ENCODE measurements at places on chromosomes 6 and 20.
A peak's percentile ranks its signal among the peaks of the same experiment; 100 is the strongest.

DNA sequence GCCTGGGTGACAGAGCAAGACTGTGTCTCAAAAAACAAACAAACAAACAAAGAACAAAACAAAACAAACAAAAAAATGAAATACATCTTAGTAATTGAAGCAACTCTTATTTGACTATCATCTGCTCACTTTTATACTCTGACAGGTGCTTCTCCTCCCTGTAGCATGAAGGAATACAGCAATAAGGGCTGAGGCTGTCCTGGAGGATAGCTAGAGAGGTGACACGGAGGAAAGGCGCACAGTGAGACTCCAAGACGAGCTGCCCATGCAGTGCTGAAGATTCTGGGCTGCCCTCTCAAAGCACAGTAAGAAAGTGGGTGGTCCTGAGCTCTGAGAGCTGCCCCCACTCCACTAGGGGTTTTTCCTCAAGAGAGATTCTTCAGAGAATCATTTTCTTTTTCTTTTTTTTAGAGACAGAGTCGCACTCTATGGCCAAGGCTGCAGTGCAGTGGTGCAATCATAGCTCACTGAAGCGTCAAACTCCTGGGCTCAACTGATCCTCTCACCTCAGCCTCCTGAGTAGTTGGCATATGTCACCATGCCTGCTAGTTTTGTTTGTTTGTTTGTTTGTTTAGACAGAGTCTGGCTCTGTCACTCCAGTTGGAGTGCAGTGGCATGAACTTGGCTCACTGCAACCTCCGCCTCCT lies 50.0 kb downstream of the OSTM1 start:
- DNase-seq: no peak

DNA sequence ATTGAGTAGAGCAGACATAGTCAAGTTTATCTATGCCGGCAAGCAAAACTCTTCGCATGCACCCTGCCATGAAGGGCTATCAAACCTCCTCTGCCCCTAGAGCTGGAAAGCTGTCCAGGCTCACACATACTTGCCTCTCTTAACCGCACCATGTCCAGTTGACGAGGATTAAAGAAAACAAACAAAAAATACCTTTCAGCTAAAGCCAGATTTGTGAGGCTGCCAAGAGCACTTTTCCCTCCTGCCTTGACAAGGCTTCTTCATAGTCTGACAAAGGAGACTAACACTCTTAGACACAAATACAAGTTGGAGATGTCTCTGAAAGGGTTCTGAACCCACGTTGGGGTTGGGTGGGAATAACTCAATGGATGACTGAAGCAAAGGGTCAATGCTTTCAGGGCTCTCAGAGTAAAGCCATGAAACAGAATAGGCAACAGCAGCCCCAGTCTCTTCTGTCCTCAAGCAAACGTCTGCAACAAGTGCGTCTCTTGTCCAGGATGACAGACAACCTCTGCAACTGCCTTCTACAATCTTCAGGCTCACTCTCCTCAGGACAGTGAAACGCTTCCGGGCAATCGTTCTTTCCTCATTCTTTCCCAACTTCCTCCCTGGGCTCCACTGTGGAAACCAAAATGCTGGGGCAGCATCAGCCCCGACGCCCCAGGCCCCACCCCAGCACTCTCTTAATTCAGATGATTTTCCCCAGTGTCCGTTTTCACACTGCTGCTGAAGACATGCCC lies 57.8 kb downstream of the AGPAT4 start:
- no peak for DNase-seq

- no peak for DNase-seq
These were observed 56.1 kb upstream of the HFE start for GRCh38 chr6:26031151-26031594.

GRCh38 chr6:5619249-5619648 lies 357.9 kb downstream of the FARS2 start:
- peak; percentile 8 for DNase-seq

- DNase-seq: no peak
These were observed 280.5 kb downstream of the SYNE1 start for GRCh38 chr6:152356662-152357061.

DNA sequence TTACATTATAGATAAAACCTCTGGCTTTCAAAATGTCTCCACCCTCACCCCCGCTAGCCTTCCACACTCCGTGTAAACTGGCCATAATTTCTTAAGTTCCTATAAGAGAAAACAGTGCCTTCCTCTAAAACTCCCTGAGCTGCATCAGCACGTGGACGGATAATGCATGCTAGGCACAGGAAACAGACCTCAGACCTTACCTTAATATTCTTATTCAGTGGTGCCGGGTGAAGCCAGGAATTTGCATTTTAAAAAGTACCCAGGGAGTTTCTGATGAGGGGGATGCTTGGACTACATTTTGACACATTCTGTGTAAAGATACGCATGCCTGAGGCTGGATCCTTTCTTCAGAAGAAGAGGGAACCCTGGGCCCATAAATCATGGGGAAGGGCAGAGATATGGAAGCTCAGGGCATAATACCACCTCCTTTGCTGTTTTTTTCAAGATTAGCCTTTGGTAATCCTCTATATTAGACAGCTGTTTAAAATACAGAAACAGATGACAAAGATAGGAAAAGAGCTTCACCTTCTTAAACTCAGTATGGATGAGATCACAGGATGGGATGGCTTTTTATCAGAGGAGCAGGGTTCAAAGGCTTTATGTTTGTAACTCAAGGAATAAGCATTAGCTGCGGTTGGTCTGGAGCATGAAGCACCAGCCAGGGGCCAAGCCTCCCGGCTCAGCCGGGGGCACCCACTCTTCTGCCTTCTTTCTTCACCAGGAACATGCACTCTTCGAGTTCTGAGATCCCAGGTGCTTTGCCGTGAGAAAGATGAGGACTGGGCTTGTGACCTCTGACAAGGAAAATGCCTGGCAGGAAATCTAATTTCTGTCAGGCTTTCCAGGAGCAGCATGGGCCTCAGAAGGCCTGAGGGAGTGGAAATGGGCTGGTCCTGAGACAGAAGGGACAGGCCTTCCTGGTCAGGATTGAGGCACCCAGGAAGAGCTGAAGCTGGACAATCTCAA lies 218.1 kb upstream of the SOX4 start:
- DNase-seq: no peak

GRCh38 chr6:151317103-151317994 lies 74.0 kb downstream of the ZBTB2 start:
- DNase-seq: no peak

DNA sequence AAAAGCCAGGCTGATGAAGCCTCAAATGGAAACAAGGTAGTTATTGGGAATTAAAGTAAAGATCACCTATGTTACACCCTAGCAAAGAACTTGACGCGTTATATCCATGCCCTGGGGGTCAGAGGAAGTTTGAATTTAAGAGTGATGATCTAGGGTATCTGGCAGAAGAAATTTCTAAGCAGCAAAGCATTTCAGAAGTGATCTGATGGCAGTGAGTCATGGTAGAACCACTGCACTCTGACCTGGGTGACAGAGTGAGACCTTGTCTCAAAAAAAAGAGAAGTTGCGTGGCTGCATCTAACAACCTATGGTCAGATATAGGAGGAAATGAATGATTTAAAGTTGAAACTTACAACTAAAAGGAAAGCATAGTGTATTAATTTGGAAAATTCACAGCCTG lies 45.2 kb downstream of the SCP2D1 start:
- DNase-seq: no peak

DNA sequence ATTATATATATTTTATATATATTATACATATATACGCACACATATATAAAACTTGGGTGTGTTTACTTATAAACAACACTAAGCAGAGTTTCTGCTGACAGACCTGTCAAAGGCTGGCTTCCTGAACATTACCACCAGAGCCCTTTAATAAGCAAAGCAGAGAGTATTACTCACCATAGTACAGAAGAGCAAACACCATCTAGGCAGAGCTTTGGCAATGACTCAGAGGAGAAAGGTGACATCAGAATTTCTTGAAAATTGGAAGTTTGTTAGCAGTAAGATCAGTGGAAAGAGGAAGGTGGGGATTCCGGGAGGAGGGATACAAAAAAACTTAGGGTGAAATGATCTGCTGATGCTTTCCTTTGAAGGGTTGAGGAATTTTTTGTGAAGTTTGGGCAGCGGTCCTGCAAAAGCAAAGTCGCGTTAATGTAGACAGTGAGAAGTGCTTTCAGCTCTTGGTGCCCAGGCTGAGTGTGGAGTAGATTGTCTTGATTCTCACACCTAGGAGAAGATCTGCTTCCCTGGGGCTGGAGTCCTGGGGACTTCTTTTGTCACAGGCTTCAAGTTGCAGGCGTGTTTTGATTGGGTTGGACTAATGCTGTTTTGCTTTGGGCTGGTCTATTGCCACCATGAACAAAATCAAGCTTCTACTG lies 109.6 kb upstream of the BACH2 start:
- no peak for DNase-seq

DNA sequence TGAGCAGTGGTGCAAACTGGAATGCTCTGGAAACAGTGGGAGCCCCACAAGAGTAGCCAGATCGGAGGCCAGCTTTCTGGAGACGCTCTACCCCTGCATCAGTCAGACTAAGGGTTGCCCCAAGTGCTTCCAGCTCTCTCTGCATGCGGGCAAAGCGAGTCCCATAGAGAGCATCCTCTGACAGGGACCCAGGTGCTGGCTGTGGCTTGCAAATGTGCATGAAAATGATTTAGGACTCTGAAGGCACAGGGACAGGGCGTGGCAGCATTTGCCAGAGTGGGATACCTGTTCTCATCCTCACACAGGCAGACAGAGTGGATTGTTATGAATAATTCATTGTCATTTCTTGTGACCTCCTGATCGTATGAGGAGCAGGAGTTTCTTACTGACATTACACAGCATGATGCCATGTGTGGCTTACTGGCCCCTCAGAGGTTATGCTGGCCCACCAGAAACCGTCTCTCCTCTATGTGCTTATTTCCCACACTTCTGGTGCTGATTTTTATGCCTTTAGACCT lies 10.3 kb downstream of the RIN2 start:
- no peak for DNase-seq

GRCh38 chr6:27133281-27134227 lies 113.9 kb upstream of the PRSS16 start:
- DNase-seq: no peak

All from stimulated activated CD8-positive, alpha-beta memory T cell treated with anti-CD3 and anti-CD28 coated beads, Interleukin-15, amount 100 ng/mL, for 1 hour (primary cell).